ENCODE measurements at places on chromosomes 11 and 22. TPM values are rescaled to one million over a fixed set of nuclear protein-coding genes. Genes with fewer than 3 reads are reported as not detected.

The USP28 gene
- total RNA-seq, result 34.3 TPM

The DTX4 gene
- total RNA-seq, result 6.9 TPM

The SULT4A1 gene
- total RNA-seq, result not detected

The IFITM2 gene
- 10.4 TPM for total RNA-seq

The MS4A1 gene
- total RNA-seq, result not detected

The B3GAT1 gene
- not detected for total RNA-seq

The CRYBA4 gene
- not detected for total RNA-seq

The MIOX gene
- total RNA-seq, result 1.2 TPM

The ZNF202 gene
- total RNA-seq, result 7.0 TPM

The UNC93B1 gene
- 8.8 TPM for total RNA-seq

The CLMP gene
- total RNA-seq, result not detected

The CATSPER1 gene
- not detected for total RNA-seq

The MRGPRF gene
- total RNA-seq, result not detected

The LRRC74B gene
- total RNA-seq, result not detected

The ISX gene
- total RNA-seq, result 3.0 TPM

The POLDIP3 gene
- total RNA-seq, result 47.4 TPM

The PLEKHA7 gene
- total RNA-seq, result 17.5 TPM

The SLCO2B1 gene
- 7.6 TPM for total RNA-seq

The CBX6 gene
- total RNA-seq, result 4.7 TPM

The MUC6 gene
- not detected for total RNA-seq

The DMC1 gene
- total RNA-seq, result 0.28 TPM

The ANGPTL5 gene
- total RNA-seq, result not detected

The LUZP2 gene
- not detected for total RNA-seq

The PLA2G3 gene
- total RNA-seq, result 0.11 TPM

The CNGA4 gene
- total RNA-seq, result not detected

The PRODH gene
- not detected for total RNA-seq

The OR10D3 gene
- total RNA-seq, result not detected

The OTOG gene
- total RNA-seq, result not detected

The XKR3 gene
- not detected for total RNA-seq

The TXNRD2 gene
- total RNA-seq, result 18.6 TPM

The SMC1B gene
- not detected for total RNA-seq

All from HepG2 (cell line).